Osteoblast (primary cell): ENCODE measurements at places on chromosomes 6 and 20.
A peak's percentile ranks its signal among the peaks of the same experiment; 100 is the strongest.

DNA sequence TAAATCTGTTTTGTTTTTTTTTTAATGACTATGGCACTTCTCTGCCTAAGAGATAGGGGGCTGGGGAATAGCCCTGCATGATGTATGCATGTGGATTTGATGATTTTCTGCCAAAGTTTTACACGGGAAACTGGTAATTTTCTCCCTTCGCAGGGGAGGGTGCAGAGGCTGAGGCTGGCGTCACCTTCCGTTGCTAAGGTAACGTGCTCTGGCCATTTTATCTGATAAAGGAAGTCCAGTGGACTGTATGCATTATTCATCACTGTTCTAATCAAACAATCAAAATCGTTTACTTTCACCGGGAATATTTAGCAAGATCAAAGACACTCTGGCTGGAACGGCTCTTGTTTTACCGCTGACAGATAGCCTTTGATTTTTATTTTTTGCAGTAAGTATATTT is 789 bp downstream of the PHACTR1 start:
- no peak for DNase-seq

- no peak for DNase-seq
These were observed 38.8 kb downstream of the C6orf52 start for GRCh38 chr6:10655508-10656055.

- DNase-seq = no peak
These were observed 125.2 kb downstream of the MYO6 start for GRCh38 chr6:75874224-75874623.

DNA sequence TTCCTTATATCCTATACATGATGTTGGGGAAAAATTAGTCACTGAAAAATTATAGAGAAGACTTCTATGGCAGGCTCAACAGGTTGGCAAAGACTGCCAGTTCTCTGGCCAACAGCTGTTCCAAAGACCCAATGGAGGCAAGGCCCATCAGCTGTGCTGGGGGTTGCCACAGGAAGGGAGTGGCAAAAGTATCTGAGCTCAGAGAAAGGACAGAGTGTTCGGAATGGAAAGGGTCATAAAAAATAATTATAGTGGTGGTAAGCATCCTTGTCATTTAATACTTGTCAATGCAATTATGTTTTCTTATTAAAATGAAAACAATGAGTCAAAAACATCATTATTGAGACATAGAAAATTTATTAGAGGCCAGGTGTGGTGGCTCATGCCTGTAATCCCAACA is 36.1 kb downstream of the FASTKD5 start:
- DNase-seq = no peak

- DNase-seq = peak; percentile 85
These were observed 3.4 kb downstream of the LINC00237 start for GRCh38 chr20:21102603-21103311.

DNA sequence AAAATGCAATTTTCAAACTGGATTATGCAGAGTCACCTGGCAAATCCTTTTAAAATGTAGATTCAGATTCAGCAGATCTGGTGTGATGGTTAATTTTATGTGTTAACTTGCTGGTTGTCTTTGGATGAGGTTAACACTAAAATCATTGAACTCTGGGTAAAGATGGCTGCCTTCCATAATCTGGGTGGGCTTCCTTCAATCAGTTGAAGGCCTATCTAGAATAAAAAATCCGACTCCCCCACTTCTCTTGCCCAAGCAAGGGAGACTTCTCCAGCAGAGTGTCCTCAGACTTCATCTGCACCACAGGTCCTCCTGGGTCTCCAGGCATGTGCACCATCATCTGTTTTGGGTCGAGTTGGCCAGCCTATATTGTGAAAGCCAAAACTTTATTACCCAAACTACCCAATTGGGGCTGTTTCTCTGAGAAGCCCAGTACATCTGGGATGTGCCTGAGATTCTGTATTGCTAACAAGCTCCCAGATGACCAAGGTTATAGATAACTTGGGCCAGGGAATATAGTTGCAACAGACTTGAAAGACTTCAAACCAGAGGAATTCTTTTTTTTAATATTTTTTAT is 1.6 kb upstream of the SLC17A5 start:
- DNase-seq = peak; percentile 30

- no peak for DNase-seq
These were observed 25.2 kb downstream of the GHRH start for GRCh38 chr20:37236462-37236861.

DNA sequence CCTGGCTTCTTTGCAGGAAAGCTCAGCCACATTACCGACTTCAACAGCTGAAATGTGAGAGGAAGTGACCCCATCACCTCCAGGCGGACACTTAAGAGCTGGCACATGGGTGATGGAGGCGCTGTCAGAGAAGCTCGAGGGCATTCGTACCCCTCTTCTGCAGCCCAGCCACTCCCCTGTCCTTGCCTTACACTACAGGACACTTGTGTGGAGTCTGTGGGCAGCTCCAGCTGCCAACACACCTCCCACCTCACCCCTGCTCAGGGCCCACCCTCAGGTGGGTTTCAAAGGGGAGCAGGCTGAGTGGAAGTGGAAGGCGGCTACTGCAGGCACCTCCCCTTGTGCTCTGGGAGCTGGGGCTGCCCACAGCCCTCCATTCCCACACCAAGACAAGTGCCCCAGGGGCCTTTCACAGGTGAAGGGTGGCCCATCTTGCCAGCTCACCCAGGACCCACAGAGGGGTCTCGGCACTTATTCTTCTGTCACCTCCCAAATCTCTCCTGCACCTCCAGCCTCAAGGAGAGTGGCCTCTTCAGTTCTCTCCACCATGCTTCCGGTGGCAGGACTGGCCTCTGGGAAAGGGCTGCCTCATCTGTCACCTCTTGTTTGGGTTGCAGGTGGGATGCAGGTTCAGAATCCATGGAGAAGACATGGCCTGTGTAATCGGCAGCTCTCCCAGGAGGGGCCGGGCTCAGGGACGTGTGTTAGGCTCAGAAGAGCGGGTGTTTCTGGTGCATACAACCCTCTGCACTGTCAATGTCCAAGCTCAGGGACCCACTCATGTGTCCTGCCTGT is 49.8 kb downstream of the IRF4 start:
- DNase-seq = no peak

DNA sequence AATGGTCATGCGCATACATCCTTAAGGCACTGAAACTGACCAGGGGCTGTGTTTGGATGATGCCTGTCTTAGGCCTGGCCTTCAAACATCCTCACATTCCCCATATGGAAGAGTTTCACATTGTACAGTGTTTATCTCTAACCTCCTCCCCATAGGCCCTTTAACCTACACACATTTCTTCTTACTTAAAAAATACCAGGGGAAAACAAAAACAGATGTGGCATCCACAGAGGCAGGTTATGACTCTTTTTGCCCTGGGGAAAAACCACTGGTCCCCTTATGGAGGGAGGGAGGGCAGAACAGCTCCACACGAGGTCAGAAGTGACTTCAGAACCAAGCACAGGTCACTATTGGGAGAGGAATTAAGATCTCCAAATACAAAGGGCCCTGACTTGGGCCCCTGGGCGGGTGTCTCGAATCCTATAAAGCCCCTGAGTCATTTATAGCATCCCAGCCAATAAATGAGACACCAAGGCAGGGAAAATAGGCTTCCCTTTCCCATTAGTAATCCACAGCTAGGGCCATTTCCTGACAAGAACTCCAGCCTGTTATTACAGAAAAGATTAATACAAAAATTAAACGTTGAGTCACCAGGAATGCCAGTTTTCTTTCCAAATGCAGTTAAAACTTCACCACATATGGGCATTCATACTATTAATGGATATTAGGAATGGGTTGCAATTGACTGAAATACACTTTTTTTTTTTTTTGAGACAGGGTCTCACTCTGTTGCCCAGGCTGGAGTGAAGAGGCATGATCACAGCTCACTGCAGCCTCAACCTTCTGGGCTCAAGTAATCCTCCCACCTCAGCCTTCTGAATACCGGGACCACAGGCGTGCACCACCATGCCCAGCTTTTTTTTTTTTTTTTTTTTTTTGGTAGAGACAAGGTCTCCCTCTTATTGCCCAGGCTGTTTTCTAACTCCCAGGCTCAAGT is 107.2 kb downstream of the ATP9A start:
- DNase-seq = peak; percentile 93

GRCh38 chr6:11848852-11849731 is 70.5 kb upstream of the ADTRP start:
- no peak for DNase-seq

DNA sequence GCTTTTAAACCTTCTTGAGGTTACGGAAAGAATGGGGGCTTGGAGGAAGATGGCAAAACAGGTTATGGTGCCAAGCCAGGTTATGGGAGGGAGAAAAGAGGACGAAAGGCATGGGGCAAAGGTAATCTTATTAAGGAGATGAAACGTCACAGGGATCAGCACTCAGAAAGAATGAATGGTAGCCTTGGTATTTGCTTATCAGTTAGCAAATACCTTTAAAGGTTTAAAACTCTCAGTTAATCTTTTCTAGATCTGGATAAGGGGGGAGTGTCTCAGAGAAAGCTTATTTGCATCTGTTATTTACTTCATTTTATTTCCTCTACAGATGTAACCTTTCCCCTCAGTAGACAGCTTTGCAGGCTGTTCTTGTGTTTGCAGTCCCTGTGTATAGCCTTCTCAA is 55.5 kb upstream of the EEF1E1 start:
- DNase-seq = no peak

GRCh38 chr6:16129623-16130401 is 926 bp downstream of the MYLIP start:
- DNase-seq = no peak

DNA sequence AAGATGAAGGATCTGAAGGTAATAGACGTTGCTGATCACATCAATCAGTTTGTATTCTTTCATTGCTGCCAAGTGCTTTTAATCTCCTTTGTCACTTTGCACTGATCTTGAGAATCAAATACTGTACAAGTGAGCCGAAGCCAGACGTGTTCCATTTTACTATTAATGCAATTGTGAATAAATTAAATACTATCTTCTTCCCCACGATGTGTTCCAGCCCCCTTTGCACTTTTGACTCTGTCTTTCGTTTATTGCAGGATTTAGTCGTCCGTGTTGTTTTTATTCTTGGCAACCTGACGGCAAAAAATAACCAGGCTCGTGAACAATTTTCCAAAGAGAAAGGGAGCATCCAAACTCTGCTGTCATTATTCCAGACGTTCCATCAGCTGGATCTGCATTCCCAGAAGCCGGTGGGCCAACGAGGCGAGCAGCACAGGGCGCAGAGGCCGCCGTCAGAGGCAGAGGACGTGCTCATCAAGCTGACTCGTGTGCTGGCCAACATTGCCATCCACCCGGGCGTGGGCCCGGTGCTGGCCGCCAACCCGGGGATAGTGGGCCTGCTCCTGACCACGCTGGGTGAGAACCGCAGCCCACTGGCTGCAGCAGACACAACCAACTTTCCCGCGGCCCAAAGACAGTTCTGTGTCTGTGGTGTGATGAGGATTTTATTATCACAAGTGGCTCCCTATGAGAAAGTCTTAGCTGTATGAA is 104.7 kb downstream of the ARMC2 start:
- DNase-seq = peak; percentile 30

DNA sequence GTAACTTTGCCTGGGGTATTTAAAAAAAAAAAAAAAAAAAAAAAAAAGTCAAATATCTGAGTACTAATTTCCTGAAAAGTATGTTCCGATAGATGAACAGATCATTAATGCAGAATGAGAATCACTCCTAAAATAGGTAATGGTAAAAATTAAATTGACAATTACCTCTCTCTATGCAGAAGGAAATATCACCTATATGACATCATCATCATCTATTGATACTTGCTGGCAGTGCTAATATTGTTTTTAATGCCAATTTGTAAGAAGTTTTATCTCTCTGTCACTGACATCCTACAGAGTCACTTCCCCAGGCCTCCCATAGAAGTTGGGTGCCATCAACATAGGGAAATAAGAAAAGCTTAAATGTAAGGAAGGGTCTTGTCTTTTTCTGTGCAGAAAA is 29.9 kb downstream of the ADNP start:
- no peak for DNase-seq
